ENCODE measurements at places on chromosomes 1 and 21. TPM values are rescaled to one million over a fixed set of nuclear protein-coding genes. Genes with fewer than 3 reads are reported as not detected.

DNA sequence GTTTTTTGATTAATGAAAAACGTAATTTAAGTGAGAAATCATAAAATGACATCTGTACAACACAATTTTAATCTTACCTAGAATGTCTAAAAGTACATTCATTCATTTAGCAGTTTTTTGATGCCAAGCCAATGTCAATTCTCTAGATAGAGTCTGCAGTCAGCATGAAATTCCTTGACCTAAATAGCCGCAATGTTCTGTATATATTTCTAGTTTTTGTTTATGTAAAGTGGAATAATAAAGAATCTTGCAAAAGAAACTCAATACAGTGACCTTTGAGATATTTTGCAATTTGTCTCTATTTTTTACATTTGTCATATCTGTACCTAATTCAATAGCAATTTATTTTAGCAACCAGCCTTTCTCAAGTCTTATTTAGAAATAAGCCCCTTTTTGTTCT lies 176.0 kb downstream of the ATP6V1G3 start:
- DNase-seq = no peak

- no peak for DNase-seq
Observed at GRCh38 chr1:231272880-231273279, 31.9 kb downstream of the GNPAT start.

GRCh38 chr21:37551331-37551992 lies 184.9 kb downstream of the DYRK1A start:
- no peak for DNase-seq

DNA sequence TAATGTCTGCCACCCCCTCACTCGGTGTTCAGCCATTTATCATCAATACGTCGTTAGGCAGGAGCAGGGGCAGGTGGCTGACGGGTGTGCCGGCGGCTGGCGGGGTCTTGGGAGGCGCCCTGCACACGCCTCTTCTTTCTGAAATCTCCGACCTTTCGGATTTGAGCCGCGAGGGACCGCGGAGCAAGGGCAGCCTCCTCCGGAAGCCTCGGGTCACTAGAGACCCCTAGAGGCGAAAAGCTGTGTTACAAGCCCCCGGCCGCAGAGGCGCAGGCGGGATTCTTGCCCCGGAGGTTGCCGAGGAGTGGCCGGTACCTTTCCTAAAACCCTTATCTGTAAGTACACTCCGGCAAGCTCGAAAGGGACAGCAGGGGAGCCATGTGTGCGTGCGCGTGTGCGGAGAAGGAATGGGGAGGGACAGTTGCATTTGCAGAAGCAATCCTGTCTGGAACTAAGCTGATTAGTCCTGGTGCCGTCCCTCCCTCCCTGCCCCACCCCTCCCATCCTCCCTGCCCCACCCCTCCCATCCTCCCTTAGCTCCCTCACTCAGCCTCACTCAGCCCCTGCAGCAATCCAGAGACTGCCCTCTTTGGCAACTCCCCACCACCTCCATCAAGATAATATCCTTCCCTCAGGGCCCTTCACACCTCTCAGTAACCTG lies 11.0 kb downstream of the BRINP2 start:
- peak; percentile 52 for DNase-seq

DNA sequence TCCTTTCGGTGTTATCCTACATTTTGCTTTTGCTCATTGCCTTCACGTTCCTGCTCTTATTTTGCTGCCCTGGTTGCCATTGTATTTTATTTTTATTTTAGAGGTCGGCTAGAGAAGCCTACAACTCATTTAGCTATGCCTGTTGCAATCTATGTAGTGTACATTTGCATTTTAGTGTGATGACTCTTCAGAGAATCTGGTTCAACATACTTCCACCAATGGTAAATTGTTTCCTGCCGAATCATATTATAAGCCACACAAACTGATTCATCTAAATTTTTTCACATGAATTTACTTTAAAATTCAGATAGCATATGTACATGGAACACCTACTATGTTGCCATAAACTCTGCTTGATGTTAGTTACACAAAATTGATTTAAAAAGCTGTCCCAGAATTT lies 1596.9 kb downstream of the PLA2G4A start:
- DNase-seq = no peak

DNA sequence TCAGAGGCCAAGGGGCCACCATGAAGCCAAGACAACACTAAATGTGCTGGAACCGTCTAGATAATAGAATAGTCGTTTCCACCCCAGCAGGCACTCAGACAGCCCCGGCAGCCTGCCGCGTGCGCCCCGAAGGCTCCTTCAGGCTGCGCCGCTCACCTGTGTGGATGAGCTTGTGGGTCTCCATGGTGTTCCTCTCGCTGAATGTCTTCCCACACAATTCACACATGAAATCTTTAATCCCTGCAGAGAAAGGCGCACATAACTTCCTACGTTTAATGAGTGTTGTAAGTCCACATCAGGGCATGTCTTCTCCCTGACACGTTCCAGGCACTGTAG lies 43.7 kb upstream of the RIPK4 start:
- DNase-seq = no peak

GRCh38 chr1:226979517-226980121 lies 39.5 kb downstream of the COQ8A start:
- no peak for DNase-seq

DNA sequence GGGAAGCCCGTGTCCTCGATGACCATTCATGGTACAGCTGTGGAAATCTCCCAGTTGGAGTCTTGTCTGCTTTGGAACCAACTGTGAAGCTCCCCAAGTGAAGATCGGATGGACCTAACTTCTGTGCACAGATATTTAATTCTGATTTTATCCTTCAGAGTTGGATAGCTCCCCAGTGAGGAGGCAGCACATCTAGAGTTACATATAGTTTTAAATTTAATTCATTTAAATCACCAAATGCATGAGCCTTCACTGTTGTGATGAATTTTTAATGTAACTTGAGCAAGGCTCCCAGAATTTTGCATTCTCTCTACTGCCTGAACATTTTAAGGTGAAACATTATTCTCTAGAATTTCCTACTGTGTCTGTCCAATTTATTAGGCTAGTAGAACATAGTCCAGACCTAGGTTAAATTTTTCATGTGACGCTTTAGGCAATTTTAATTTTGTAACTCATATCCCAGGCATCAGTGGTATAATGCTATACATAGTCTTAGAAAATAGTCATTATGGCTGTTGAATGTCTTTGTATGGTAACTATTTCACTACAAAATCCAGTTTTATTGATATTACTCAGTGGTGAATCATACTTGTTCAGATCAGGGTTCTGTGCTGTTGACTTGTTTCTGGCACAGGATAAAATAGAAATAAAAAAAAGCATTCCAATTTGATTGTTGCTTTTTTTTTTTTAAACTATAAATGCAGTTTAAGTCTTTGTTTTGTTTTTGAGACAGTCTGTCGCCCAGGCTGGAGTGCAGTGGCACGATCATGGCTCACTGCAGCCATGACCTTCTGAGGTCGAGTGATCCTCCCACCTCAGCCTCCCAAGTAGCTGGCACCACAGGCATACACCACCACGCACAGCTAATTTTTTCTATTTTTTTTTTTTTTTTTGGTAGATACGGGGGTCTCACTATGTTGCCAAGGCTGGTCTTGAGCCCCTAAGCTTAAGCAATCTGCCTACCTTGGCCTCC lies 66.9 kb downstream of the PRDM2 start:
- no peak for DNase-seq

- no peak for DNase-seq
Observed at GRCh38 chr1:15592285-15592684, 7.4 kb upstream of the AGMAT start.

DNA sequence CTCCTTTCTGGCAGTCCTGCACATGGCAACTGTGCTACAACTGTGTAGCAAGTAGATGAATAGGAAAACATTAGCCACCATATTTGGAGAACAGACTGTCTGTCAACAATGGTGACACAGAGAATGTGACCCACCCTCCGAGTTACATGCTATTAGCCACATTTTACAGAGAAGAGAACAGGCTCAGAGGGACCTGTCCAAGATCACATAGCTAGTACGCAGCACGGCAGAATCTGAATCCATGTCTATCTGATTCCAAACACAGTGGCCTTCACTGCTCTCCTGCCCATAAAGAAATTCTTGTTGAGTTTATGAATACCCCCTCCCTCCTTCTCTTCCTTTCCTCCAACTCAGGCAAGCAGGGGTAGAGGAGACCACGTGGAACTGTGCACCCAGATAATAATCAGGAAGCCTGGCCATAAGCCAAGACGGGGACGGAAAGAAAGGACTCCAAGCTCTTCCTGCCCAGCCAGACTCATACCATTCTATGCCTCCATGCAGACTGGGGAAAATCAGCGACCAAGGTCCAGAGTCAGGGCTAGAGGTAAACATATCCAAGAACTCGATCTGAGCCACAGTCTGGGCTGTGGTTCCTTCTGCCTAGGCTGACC lies 78.8 kb downstream of the TRABD2B start:
- no peak for DNase-seq

- DNase-seq = no peak
Observed at GRCh38 chr1:156624814-156625435, 5.7 kb downstream of the HAPLN2 start.

- DNase-seq = no peak
Observed at GRCh38 chr1:104402178-104402577, 652.5 kb downstream of the AMY1C start.

- DNase-seq = no peak
Observed at GRCh38 chr1:51871351-51871975, 7.1 kb downstream of the NRDC start.

DNA sequence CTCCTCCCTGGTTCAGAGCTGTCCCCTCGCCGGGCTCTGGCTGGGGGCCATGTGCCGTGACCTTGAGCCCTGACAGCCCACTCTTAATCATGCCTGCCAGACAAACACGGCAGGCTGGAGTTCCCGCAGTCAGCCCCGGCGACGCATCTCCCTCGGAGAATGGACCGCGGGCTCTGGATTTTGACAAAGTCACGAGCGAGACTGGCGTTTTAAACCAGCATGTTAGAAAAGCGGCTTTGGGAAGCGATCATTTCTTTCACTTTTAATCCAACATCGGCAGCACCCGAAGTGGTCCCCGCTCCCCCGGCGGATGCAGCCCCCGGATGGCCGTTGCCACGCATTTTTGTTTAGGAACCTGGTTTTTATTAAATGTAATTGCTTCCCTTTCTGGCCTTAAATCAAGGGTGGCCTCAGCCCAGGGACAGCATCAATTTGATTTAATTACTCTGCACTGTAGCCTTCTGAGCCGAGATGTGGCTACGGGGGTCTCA lies 70.9 kb downstream of the PRDM16 start:
- DNase-seq = no peak

DNA sequence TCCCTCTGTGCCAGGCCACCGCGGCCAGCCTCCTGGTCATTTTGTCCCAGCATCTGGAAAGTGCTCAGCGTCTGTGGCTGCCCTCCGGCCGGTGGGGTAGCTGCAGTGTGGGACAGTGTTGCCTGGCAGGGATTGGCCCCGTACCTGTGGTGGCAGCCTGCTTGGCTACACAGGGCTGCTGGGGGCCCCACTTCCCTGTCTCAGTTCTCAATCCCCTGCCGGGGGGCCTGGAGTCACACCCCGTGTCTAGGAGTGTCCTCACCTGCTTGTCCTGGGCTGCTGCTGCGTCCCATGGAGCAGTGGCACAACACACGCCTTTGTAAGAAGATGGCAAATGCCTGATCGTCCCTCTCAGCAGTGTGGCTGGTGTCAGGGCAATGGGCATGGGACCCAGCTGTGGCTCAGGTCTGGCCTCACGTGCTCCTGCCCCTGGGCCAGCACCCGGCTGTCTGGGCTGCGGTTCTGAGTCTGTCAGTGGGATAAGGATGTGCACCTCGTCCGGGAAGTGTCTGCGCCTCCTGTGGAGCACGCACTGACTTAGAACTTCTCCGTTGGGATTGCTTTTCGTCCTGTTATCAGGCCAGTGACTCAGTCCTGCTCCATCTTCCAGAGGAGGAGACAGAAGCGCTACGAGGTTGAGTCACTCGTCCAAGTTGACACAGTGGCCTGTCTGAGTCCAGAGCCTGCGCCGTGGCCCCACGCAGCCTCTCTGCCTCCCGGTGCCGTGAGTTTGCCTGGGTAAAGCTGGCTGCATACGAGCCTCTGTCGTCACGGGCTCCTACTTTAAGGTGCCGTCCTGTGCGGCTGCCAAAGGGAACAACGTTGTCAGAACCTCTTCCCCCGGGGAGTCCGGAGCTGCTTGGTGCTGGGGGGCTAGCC lies 41.0 kb downstream of the CRYAA start:
- DNase-seq = no peak

DNA sequence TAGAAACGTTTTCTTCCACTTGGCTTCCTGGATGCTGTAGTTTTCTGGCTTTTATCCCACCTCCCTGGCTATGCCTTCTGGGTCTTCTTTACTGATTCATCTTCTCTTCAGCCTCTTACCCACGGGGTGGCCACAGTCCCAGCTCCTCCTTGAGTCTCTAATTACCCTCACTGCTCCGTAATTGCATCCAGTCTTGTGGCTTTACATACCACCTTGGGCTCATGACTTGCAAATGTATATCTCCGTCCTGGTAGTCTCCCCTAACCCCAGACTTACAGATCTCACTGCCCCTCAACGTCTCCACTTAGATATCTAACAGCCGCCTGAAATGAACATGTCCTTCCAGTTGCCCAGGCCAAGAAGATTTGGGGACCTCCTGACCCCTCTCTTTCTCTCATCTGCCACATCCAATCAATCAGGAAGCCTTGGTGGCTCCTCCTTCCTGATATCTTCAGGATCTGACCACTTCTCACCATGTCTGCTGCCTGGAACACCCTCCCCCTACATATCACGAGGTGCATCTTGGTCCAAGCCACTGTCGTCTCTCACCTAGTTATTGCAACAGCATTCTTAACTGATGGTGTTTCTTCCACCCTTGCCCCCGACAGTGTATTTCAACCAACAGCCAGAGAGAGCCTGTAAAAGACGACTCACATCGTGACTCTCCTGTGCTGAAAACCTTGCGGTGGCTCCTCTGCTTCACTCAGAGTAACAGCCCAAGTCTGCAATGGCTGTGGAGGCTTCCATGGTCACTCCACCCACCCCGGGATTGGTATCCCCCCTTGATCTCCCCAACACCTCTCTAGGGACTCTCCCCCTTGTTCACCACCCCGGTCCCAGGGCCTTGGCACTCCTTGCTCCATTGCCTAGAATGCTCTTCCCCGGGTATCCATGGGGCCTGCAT lies 219.0 kb upstream of the POU3F1 start:
- no peak for DNase-seq

DNA sequence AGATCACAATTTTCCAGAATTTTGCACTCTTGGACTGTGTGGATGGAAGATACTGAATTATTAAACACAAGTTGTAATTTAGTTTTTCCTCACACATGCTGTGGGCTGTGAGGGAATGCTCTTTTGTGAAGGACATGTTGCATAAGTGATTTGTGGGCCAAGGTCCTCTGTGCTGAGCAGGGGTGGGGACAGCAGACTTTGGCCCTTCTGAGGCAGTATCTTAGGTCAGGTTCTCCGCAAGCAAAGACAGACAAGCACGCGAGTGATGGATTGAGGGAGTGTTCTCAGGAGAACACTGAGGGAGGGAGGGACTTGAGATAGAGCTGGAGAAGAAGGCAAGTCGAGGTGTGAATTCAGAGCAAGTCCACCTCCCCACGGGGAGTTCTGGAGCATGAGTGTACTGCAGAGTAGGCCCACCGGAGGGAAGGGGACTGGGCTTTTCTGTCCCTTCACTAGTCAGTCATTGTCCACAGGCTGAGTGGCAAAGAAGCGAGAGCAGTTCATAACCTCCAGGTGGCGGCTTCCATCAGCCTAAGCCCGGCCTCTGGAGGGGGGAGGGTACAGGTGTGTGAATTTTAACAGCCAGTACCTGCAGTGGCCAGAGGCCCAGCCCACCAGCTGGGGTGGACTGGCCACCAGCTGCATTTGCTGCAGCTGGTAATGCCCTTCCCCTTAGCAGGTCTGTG lies 19.1 kb upstream of the CD101 start:
- no peak for DNase-seq

LHX4 gene
- total RNA-seq = not detected

LAMB3 gene
- total RNA-seq = 0.88 TPM

G0S2 gene
- 13.1 TPM for total RNA-seq
